ENCODE measurements at places on chromosomes 16 and 17.

DNA sequence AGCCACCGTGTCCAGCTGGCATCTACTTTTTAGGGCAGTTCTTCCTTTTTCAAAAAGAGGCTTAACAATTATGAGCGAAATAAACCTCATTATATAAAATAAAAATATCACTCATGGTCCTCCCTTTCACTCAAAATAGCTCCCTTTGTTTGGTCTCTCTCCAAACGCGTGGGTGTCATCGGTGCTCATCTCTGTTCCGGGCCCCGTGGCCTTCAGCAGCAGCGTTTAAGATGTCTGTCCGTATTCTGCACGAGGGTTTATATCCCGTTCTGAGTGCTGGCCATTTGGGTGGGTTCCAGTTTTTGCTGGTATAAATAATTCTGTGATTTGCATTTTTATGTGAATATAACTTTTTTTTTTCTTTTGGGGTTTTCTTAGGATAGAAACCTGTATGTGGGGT is 33.4 kb downstream of the PRMT7 start:
- no peak for DNase-seq

DNA sequence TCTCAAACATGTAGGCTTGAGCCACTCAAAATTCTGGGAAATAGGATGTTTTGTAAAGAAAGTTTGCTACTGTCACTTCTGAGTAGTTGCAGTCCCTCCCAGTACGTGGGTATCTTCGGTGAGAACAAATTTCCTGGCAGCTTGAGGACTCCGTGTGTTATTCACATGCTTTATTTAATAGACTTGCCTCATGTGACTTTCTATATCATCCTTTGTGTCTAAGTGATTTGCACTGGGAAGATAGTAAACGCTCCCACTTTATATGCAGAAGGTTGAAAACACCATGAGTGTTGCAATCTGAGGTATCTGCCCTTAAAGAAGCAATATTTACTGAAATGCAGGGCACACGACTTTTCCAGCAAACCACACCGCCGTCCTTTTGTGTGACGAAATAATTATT is 643.7 kb downstream of the MAF start:
- DNase-seq = no peak

GRCh38 chr17:20924306-20924705 is 118.5 kb downstream of the USP22 start:
- DNase-seq = no peak

- DNase-seq = peak; percentile 23
Measured at GRCh38 chr16:82653550-82654511, 27.1 kb downstream of the CDH13 start.

- DNase-seq = no peak
Measured at GRCh38 chr16:87064731-87065445, 252.3 kb downstream of the C16orf95 start.

- DNase-seq = no peak
Measured at GRCh38 chr17:78479369-78479768, 97.8 kb downstream of the DNAH17 start.

Data from activated T-cell treated with anti-CD3 and anti-CD28 coated beads for 4 hours (primary cell).